NCI-H345 (cell line): ENCODE measurements at places on chromosomes 12 and 14.
A peak's percentile ranks its signal among the peaks of the same experiment; 100 is the strongest.

DNA sequence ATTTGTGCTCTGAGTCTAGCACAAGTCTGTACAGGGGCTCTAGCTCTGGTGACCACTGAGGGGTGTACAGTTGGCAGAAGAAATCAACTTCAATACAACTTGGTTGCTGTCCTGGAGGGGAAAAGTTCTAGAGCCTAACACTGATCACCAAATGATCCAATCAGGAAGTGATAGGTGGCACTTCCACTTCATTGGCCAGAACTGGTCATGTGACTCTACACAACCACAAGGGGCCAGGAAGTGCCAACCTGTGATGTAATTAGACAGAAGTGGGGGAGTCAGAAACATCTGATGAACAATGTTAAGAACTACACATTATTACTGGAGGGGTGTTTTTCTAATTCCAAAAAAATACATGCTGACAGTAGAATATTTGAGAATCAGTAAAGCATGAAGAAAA lies 401.6 kb downstream of the VRK1 start:
- DNase-seq, result no peak

- no peak for DNase-seq
Observed at GRCh38 chr14:37089410-37089809, 83.0 kb downstream of the SLC25A21 start.

GRCh38 chr14:75595226-75595625 lies 16.8 kb downstream of the FLVCR2 start:
- DNase-seq, result no peak

DNA sequence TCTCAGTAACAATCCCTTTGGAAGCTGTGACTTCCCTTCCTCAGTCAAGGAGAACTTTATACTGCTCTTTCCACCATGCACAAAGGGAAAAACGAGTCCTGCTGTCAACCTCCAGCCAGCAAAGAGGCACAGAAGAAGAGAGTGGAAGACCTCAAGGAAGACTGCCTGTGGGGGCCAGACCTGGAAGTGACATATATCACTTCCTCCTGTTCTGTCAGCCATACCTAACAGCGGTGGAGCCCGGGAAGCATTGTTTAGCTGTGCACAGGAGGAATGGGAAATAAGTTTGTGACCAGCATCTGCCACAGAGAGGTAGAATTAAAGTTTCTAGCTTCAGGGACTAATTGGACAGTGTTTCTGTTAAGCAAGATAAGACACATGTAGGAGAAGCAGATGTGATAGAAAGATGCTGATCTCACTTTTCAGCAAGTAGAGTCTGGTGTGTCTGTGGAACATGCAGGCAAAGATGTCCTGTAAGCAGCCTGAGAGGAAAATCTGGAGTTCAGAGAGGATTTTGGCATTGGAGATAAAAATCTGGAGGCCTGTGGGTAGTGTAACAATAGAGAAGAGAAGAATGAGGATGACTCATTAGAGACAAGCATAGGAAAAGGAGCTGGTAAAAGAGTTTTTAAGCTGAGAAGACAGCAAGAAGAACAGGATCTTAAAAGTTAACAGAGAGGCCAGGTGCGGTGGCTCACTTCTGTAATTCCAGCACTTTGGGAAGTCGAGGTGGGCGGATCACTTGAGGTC lies 141.6 kb upstream of the CPSF6 start:
- no peak for DNase-seq

DNA sequence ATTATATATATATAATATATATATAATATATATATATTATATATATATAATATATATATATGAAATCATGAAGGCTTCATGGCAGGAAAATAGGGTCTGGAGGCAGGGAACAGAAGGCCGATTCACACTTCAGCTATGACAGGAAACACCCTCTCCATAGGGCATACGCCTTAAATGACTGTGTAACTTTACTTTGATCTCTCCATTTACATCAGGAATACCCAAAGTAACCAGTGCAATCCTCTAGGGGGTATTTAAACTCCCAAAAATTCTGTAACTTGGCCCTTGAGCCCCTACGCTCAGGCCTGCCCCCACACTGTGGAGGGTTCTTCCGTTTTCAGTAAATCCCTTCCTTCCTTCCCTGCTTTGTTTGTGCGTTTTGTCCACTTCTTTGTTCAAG lies 40.4 kb upstream of the PPP2R5C start:
- DNase-seq, result no peak

DNA sequence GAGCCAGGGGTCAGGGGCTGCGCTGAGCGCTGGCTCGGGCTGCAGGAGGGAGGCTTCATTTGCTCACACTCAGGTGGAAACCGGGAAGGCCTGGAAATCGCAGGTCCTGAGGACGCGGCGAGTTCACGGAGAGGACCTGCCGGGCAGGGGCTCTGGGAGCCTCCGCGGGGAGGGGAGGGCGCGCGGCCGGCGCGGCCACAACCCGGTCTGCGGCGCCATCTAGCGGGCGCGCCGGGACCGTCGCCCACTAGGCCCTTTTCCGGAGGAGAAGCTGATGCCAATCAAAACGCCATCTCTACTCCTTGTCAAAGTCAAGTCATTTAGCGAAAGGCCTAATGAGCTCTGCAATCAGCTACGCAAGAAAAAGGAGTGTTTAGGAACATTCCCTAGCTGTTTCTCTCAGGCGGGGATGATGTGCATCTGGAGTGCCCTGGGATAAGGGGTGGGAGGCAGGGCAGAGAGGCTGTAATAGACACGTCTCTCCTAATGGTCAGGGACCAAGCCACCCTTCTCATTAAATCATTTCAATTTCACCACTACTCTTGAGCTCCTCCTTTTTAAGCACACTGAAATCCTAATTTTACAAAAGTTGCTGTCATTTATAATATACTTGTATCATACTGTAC lies 885.8 kb upstream of the TMEM132C start:
- peak; percentile 66 for DNase-seq

DNA sequence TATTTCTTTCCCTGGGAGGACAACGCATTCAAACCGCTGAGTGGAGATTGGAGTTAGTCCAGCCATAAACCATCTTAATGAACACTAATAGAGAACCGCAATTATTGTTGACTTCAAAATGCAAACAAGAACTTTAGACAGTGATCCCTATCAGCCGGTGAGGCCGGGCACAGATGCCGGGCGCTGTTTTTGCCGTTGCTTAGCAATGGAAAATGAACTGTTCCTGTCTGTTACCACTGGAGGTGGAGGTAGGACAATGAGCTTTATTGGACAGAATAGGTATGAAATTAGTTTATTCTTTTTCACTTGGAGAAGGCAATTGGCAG lies 216.8 kb downstream of the TTC8 start:
- peak; percentile 38 for DNase-seq

- no peak for DNase-seq
Observed at GRCh38 chr14:57502586-57503254, 9.1 kb upstream of the CCDC198 start.
